Left lung (tissue), 14 donors: ENCODE measurements at places on chromosomes 3 and 15. TPM values are rescaled to one million over a fixed set of nuclear protein-coding genes. Genes with fewer than 3 reads are reported as not detected.
A peak's percentile ranks its signal among the peaks of the same experiment; 100 is the strongest.

Gene ARHGAP11A
- polyA plus RNA-seq, result 27.9 TPM

Gene ERC2
- 2.1 TPM for polyA plus RNA-seq

- DNase-seq, result no peak
Measured at GRCh38 chr3:46399098-46399497, 7.8 kb downstream of the CCR5AS start.

Gene STAC
- polyA plus RNA-seq, result 0.77 TPM

DNA sequence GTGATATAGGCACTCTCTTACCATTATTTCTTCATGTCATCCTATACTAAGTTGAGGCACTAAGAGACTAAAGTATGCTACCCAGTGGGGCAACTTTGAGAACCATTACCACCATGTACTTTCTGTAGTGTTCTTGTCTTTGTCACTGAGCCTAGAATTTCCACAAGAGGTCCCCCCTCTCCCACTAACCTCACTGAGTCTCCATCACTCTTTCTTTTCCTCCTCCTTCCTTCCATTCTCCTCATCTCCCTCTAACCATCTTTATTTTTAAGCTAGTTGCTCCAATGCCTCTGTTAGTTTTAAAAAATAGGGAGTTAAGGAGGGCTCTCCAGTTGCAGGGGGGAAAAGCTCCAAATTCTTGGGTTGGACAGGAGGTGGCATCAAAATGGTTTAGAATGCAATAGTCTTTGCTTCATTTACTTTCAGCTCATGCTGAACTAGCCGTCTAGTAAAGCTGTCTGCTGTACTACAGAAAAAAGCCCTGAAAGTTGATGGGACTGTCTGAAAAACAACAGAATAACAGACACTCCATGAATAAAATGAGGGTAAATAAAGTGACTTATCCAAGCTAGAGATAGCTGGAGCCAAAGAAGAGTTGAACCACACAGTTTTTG, 85.1 kb upstream of the MYRIP start:
- DNase-seq, result no peak

Gene TRH
- polyA plus RNA-seq, result 0.36 TPM

Gene DPPA2
- not detected for polyA plus RNA-seq

DNA sequence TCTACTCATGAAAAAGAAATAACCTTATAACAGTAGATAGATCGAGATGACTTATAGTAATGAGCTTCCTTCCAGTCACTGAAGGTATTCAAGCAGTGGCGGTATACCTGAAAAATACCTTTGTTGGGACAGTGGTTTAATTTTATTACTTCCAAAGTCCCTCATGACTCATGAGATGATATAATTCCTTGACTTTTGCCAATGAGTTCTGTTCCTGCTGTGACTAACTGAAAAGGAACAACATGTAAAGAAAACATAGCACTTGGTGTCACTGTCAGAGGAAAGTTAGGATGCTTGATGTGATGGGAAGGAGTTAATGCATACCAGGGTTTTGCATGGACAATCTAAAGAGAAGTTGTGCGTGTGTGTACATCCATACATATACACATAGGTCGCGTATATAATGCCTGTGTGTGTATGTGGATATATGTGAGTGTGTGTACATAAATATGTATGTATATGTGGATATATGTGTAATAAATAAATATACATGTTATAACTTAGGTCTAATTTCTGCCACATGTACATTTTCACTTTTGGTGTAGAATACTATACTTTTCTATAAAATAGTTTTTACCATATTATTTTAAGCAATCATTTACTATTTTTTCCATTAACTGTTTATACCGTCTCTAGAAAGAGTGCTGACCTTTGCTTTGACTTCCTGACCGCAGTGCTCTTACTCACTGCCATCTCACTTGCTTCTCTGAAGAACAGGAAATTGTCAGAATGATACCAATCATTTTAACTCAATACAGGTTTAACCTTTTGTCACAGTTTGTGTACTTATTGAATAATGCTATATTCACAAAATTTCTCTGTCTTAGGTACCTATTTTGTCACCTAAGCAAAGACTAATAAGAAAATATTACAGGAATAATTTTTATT, 12.6 kb upstream of the PAK2 start:
- no peak for DNase-seq

GRCh38 chr3:119235151-119235550, 5.5 kb downstream of the B4GALT4 start:
- DNase-seq, result no peak

- DNase-seq, result peak; percentile 65
Measured at GRCh38 chr3:31980530-31981205, 394 bp downstream of the OSBPL10 start.

DNA sequence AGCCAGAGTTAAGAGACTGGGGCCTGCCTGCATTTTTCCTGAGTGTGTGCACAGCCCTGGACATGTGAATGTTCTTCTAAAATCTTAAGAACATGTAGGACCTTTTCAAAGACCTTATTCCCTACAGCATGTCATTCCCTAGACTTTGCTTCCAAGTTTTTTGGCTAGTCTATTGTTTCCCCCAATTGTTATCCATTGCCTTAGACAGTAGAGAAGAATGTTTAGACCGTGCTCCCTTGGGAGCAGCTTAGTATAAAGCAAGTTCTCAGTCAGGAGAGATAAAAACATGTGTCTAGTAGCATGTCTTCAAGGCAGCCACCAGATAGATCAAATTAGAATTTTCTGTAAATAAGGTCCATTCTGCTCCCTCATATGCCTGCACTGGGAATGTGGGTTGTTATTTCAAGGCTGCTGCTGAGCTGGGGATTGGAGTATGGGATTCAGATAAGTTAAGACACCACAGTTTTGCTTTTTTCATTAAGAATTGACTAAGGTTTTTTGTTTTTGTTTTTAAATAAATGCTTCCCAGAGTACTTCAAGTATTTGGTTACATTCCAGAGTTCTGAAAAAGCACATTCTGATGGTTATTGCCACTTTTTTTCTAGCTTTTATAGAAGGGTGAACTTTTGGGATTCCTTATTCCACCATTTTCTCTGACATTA, 246.7 kb downstream of the RORA start:
- DNase-seq, result no peak

GRCh38 chr3:7306901-7307300, 446.0 kb downstream of the GRM7 start:
- no peak for DNase-seq

Gene MOBP
- polyA plus RNA-seq, result 0.16 TPM

GRCh38 chr3:173826416-173826815, 428.9 kb downstream of the NLGN1 start:
- no peak for DNase-seq

GRCh38 chr3:69743975-69744906, 5.0 kb downstream of the MITF start:
- no peak for DNase-seq
